ENCODE measurements at places on chromosomes 2 and 18.

GRCh38 chr2:182625814-182626213, 90.2 kb upstream of the DNAJC10 start:
- DNase-seq, result no peak

DNA sequence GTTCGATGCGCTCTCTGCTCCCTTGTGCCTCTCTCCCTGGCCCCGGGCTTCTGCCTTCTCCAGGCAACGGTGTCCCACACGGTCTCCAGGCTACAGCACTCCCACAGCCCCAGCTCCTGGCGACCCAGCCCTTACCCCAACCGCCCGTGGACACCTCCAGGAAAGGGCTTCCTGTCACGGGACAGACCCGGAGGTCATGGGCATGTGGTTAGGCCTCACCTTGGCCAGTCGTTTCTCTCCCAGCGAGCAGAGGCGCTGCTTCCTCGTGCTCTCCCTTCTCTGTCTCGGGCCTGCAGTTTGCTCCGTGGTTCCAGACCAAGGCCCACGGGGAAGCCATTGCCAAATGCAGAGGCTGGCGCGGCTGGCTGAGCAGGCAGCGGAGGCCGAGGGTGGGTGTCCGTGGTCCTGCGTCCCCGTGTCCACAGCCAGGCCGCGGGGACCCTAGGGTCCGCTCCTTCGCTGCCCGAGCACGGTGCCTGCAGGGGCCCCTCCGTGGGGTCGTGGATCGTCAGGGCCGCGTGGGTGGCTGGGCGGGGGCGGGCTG, 61.0 kb upstream of the IL1RL1 start:
- no peak for DNase-seq

- DNase-seq, result no peak
Measured at GRCh38 chr2:72719416-72719815, 106.4 kb downstream of the EXOC6B start.

DNA sequence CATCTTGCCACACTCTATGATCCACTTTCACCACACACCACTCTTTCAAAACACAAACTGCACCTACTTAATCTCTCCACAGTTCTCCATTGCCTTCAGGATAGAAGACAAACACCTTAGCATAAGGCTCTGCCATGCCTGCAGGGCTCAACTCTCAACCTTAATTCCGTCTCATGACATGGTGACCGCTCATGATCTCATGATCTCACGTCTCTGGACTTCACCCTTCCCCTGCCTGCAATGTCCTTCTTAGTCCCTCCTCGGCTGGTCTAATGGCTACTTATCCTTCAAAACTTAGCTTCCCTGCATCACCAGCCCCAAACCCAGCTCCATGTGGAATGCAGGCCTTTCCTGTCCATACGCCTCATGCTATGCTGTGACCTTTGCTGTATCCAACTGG, 85.3 kb downstream of the ACVR1 start:
- DNase-seq, result no peak

- no peak for DNase-seq
Measured at GRCh38 chr2:12261986-12262680, 454.6 kb upstream of the TRIB2 start.

DNA sequence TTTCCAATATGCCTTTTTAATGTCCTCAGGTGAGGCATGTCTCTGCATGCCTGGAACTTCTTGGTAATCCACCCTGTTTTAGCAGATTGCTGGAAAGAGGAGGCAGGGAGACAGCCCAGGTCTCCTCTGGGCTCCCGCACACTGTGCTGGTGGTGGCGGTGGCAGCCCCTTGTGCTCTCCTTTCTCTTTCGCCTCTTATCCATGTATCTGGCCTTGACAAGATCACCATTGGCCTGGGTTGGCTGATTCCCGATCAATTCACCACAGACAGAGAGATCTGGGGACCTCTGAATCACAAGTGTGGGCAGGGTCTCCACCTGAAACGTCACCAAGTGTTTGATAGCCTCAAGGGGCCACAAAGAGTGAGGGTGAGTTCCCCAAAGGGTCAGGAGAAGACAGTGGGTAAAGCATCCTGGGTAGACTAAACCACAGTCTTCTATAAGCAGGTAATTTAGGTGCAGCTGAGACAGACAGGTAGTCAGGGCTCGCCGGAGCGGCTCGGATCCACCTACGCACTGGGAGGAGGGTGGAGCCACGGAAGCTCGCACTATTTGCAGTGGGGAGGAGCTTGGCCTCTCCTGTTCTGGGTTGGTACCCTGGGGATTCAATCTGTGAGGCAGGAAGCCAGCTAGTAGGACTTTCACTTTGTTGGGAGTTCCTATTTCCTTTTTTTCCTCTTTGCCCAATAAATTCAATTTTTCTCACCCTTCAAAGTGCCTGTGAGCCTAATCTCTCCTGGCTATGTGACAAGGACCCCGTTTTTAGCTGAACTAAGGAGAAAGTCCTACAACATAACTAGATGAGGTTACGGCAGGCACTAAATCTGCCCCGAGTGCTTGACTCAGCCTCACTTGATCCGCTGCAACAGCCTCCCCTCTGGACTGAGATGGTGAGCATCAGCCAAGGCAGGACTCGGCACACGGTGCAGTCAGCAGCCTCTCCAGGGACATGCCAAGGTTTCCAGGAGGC, 57.6 kb downstream of the SLC4A3 start:
- DNase-seq, result peak; percentile 67

- no peak for DNase-seq
Measured at GRCh38 chr2:170968205-170969003, 39.4 kb downstream of the GORASP2 start.

DNA sequence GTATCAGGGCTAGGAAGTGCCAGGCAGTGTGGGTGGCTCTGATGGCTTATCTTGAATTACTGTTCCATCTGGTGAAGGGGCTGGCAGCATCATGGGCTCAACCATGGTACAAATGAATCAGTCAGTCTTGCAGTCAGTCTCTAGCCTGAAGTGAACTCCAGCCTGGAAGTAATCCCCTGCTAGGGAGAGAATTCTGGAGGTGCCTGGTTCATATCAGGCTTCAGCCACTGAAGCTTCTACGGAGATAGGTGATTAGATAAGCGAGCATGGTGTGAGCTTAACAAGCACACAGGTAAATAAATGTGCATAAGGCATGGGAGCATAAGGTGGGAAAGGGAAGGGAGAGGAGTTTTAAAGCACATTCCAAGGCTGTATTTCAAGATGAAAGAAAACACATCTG, 541.7 kb downstream of the MBD2 start:
- no peak for DNase-seq

DNA sequence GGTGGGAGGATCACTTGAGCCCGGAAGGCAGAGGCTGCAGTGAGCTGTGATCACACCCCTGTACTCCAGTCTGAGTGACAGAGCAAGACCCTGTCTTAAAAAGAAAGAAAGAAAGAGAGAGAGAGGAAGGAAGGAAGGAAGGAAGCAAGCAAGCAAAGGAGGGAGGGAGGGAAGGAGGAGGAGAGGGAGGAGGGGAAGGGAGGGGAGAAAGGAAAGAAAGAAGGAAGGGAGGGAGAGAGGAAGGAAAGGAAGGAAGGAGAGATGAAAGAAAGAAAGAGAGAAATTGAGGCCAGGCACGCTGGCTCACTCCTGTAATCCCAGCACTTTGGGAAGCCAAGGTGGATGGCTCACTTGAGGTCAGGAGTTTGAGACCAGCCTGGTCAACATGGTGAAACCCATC, 2.3 kb upstream of the NCKAP1 start:
- no peak for DNase-seq

GRCh38 chr2:134153294-134153880, 100.5 kb upstream of the MGAT5 start:
- no peak for DNase-seq

- no peak for DNase-seq
Measured at GRCh38 chr2:32688541-32688940, 60.7 kb downstream of the TTC27 start.

- no peak for DNase-seq
Measured at GRCh38 chr2:173983391-173983871, 18.3 kb upstream of the SP3 start.

DNA sequence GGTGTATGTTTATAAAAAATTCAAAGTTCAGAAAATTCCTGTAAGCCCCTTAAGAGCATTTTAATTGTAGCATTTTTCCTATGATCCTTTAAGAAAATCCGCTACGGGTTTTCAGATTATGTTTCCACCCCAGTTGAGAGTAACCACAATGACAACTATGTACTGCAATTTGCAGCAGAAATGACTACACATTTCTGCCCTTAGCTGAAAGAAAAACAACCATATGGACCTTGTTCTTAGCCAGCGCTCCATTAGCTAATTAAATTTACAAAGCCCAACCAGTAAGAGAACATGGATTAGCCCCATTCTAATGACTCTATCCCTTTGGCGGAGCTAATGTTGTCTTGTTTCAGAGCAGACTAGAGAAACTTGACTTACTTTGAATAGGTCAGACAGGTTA, 247.6 kb downstream of the SLC8A1 start:
- no peak for DNase-seq

DNA sequence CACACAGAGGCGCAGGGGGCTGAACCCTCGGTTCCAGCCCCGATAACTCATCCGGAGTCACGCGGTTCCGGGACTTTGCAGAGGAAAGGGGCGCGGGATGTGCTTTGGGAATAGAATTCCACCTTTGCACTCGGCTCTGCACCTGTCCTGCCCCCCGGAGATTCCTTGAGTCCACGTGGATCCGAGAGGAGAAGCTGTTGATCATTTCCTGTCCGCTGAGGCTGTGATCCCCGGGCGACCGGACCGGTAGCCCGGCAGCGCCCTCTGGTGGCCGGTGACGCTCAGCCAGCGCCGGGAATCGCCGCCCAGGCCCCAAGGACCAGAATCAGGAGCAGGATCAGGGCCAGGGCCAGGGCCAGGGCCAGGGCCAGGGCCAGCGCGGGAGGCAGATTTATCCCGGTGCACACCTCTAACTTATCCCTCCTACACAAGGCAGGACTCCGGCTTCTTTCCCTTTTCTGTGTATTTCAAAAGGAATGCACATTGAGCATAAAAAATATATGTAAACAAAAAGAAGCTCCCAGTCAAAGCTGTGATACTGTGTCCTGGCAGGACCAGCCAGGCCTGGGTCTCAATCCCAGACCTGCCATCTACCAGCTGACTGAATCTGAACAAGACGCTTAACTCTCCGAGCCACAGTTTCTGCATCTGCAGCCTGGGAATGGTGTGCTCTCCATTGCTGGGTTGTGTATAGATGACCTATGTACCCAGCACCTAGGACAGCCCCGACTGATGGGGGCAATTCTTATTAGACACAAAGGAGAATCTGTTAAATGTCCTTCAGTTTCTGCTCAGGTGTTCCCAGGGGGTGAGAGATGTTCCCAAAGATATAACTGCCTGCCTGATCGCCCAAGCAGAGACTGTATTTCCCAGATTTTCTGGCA, 8.5 kb upstream of the SPATA3 start:
- DNase-seq, result peak; percentile 91

DNA sequence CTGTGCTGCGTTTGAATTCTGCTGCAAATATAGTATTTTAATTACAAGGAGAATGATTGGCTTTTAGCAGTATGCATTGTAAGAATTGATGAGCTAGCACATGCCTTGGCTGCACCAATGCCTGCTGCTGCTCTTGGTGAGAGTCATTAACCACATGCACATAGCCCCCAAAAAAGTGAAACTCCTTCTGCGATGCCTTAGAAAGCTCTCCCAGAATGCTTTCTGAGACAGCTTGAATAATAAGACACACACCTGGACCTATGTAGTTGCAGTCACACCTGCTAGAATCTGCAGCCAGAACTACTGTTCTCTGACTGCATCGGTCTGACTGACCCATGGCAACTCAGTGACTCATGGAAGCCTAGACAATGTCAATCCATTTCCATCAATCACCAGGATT, 170.1 kb upstream of the DDX18 start:
- DNase-seq, result no peak

DNA sequence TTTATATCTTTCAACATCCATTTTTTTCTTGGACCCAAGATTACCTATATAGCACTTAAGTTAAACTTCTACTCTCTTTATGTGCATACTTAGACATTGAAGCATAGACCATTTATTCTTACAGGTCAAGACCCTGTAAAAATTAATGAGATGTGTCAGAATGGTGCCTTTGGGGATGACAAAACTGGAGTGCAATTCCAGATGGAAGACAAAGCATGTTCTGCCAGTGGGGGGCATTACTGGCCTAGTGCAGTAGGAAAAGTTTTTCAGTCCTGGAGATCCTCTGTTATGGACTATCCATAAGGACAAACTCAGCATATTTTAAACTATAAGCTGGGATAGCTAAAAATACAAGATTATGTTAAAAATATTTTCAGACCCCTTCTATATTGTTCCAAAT, 57.8 kb upstream of the MMADHC start:
- no peak for DNase-seq
